ENCODE measurements at places on chromosomes 4 and X.

GRCh38 chr4:26424153-26424552, 66.1 kb downstream of the CCKAR start:
- no peak for DNase-seq

DNA sequence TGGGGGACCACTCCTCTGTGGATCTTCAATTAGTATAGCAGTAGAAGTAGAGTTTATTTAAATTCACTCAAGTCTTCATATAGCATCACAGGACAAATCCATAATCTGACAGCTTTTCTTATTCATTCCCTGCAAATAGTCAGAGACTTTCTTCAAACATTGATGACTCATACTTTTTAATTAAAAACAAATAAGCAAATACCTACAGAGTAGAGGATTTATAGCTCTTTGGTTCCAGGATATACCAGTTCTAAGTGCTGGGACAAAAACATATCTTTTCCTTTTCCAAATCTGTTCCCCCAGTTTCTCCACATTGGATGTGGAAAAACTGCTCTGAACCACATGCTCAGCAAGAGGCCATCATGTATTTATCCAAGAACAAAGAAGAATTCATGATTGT, 24.1 kb downstream of the EMCN start:
- DNase-seq = no peak

- no peak for DNase-seq
Observed at GRCh38 chr4:37835806-37836205, 9.3 kb downstream of the PGM2 start.

- DNase-seq = no peak
Observed at GRCh38 chr4:24794916-24795665, at the start of gene SOD3. TSS of gene SOD3 (plus strand) at chr4:24795573. CDS start at chr4:24799522, 3,949 bp downstream.

- no peak for DNase-seq
Observed at GRCh38 chr4:7103607-7104365, 35.9 kb upstream of the GRPEL1 start.

DNA sequence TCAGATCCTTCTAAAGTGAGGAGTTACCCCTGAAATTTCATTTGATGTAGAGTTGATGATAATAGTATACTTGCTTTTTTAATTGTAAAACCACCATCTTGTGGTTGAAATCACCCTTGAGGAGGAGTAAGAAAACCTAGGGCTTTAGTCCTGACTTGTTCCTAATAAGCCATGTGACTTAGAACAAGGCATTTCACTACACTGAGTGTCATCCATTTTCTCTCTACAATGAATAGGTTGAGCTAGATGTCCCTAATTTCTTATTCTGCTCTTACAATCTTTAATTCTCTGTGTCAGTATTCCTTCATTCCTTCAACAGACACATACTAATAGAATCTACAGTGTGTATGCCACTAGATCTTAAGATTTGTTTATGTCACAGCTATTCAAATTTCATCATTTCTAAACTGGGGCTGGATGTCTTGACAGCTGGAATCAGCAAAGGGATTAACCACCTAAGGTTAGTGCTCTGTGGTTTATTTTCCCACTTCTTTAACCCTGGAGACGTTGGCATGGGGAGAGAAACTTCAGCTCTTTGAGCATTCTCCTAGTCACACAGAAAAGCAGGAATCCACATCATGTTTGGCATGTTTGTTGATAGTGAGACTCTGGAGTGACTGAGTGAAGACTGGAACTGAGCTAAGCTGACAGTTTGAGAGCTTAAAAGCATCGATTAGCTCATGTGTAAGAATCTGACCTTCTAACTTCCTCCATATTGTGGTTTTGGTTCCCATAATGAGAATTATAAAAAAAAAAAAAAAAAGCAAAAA, 246.3 kb downstream of the NDST4 start:
- DNase-seq = no peak

DNA sequence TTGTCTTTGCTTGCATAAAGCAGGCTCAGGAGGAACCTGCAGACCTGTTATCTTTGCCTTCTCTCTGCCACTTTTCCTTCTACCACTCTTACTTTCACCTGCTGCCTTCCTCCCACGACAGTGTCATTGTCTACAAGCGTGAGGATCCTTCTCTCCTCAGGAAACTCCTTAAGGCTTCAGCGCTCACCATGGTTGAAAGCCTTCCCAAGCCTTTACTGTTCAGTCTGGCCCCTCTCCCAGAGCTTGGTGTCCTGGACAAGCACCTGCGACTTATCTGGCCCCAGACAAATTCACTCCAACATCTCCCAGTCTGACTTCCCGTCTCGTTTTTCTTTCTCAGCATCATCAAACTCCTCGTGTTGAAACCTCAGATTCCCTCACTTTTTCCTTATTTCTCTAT, 31.0 kb downstream of the CC2D2A start:
- DNase-seq = no peak

DNA sequence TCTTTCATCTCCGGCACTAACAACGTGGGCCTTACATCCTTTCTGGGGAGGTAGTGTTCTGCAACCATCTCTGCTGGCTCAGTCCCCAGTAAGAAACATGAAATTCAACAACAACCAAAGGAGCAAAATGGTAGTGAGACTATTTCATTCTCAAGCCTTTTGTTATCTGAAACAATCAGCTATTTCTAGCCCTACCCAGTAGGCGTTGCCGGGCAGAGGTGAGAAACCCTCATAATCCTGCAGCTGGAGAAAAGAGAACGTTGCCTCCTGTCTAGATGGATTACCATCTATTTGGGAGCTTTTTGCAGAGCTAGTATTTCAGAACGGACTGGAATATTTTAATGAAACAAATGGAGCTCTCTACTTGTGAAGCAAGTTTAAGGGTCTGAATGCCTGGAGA, 66.4 kb upstream of the GPR174 start:
- DNase-seq = no peak
